ENCODE measurements at places on chromosomes 2 and 18.

DNA sequence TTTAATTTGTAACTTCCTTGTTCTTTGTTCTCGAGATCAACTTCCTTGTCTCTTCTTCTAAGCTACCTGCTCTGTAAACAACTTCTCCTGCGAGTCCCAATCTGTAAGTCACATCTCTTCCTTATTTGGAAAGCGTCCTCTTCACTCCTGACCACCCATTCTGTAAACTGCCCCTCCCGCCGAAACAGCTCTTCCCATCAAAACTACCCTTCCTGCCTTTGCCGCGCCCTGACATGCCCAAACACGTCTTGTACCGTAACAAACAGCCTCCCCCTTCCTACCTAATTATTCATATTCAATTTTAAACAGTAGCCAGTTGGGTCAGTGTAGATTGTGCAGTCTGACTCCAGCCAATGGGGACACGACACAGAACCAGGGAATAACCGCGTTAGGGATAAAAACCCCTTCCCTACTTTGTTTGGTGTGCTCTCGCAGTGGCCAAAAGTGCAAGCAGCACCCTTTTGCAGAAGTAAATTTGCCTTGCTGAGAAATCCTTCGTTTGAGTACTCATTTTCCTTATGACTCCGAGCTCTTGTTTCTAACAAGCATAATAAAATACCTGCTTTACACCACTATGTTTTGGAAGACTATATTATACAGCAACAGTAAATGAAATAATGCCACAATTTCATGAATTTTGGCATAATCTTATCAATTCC, 39.8 kb downstream of the PIAS2 start:
- DNase-seq, result no peak

DNA sequence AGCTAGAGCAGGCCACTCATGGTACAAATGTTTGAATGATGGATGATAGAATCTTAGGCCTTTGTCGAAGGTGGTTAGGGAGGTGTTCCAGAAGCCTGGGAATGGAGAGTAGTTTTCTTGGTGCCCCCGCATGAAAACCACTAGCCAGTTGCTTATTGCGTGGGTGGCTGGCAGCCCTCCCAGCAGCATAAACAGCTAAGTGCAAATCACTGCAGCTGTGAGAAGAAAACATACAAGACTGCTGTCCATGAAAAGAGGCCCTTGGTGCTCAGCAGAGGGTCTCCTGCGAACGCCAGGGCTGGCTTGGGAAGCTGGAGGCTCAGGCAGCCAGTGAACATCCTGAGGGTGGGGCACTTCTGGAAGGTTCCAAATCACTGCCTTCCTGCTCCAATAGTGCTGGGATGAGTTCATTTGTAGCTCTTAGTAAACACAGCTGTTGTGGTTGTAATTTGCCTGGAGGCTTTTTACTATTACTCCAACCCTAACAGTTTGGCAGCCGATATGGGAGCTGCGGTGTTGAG, 118.8 kb downstream of the MGAT5 start:
- peak; percentile 40 for DNase-seq

- no peak for DNase-seq
Measured at GRCh38 chr2:160463245-160463644, 30.4 kb downstream of the RBMS1 start.

DNA sequence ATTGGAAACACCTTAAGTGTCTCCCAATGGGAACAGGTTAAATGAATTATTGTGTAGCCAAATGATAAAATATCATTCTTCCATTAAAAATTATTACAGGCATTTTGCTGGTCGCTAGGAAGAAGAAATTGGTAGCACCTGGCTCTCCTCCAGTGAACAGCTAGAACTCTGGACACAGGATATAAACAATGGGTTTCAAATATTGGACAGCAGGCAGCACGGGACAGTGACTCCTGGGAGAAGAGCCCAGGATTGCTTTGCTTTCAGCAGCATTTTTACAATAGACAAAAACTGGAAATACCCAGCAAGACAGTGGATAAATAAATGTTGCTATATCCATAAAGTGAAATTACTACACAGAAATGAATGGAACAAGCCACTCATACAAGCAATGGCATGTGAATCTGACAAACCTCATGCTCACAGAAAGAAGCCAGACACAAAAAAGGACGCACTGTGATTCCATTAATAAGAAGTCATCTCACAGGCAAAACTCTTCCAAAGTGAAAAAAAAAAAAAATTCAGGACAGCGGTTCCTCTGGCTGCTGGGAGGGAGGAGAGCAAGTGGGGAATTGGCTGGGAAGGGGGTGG, 50.5 kb downstream of the LAMA1 start:
- DNase-seq, result no peak

DNA sequence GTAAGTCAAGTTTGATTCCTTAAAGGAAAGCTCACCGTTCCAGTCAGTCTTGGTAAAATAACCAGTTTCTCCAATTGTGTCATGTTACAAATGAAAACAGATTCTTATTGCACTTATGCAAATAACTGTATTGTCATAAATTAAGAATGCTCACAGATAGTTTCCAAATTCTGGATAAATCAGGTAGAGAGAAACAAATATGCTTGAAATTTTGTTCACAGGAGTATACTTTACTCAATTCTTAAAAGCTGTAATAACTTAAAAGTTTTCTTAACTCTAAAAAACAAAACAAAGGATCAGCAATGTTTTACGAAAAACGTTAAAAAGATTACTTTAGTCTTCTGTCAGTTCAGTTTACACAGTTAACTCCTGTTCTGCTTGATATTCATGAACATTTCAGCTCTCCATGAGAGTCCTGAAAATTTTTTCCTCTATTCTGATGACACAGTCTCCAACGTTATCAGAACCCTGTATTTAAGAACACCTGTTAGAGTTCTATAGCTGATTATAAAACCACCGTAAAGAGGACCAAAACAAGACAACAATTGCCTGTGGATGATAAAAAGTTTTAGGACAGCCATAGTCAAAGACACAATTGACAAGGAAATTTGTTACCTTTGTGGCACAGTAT, 4.4 kb downstream of the GAL3ST2 start:
- DNase-seq, result no peak

DNA sequence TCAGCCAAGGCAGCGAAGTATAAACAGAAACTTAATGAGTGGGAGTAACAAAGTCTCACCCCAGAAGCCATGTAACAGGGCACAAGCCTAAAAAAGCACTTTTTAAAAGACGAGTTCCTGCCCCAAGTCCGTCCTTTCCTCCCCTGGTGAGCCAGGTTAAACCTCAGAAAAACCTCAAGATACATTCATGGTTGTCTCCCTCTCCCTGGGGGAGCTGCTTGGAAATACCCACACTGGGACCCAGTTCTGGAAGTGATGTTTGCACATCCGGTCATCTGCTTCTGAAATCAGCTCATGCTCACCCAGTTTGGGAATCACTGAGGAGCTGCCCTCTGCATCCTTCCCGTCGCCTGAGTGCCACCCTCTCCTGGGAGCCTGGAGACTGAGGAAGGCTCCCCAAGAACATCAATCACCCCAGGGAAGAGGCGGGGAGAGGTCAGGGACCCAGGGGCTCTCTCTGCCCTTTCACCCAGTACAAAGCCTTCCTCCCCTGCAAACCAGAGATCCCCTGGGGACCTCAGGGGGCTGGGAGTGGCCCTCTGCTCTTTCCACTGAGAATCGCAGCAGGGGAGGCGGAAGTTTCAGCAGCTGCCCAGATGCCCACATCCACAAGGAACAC, 150.6 kb upstream of the AGAP1 start:
- DNase-seq, result no peak

DNA sequence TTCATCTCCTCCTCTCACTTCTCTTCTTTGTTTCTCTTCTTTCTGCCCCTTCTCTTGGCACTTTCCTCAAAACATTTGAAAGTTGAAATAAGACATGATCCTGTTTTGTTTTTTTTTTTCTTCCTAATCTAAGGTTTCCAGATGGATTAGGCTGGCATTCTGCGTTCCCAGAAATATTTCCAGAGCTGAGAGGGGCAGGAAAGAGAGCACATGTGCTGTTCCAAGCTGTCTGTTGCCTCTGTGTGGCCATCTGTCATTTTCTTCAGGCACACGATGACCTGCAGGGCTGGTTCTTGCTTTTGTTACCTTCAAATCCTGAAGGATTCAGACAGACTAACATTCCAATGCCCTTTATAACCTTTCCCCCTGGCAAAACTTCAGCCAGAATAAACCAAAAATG, 142.9 kb downstream of the RNF144A start:
- no peak for DNase-seq

- DNase-seq, result peak; percentile 31
Measured at GRCh38 chr18:3704556-3705344, 254.8 kb downstream of the TGIF1 start.

DNA sequence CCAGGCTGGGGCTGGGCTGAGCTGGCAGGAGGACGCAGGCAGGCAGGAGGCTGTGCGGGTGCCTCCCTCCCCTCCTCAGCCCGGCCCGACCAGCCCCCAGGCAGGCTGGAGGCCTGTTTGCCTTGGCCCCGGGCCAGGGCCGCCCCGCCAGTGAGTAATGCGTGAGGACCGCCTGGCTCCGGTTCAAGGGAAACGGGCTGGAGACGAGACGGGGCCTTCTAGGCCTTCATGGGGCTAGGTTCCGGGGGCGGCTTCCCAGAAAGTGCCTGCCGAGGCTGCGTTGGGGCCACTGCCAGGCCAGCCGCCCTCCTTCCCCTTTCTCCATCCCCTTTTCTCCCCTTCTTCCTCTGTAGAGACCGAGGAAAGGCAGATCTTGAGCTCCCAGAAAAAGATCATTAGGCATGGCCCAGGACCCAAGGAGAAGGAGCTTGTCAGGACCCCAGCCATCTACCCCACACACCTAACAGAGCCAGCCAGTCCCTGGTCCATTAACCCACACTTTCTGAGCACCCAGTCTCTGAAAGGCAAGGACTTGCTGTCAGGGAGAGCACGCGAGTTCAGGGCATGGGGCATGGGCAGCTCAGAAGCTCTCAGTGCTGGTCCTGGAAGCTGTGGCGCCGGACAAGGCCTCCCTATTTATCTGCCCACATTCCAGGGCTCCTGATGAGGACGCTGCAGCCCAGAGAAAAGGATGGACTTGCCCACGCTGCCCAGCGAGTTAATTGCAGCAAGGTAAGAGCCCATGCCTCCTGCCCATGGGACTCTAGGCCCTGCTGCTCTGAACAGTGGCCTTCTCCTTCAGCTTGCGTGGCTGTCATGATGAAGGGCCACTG, 48.5 kb downstream of the SMAD7 start:
- peak; percentile 98 for DNase-seq

GRCh38 chr18:38695559-38696280, 1130.1 kb upstream of the CELF4 start:
- peak; percentile 27 for DNase-seq

DNA sequence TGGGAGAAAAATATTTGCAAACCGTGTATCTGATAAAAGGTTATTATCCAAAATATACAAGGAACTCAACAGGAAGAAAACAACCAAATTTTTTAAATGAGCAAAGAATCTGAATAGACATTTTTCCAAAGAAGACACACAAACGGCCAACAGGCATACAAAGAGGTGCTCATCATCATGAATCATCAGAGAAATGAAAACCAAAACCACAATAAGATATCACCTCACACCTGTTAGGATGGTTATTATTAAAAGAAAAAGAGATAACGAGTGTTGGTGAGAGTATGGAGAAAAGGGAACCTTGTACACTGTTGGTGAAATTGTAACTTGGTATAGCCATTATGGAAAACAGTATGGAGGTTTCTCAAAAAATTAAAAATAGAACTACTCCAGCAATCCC, 463.3 kb downstream of the IRS1 start:
- no peak for DNase-seq

- peak; percentile 9 for DNase-seq
Measured at GRCh38 chr2:120283649-120284048, 31.0 kb downstream of the RALB start.

GRCh38 chr2:74760875-74761630, 72.9 kb upstream of the HK2 start:
- DNase-seq, result no peak

DNA sequence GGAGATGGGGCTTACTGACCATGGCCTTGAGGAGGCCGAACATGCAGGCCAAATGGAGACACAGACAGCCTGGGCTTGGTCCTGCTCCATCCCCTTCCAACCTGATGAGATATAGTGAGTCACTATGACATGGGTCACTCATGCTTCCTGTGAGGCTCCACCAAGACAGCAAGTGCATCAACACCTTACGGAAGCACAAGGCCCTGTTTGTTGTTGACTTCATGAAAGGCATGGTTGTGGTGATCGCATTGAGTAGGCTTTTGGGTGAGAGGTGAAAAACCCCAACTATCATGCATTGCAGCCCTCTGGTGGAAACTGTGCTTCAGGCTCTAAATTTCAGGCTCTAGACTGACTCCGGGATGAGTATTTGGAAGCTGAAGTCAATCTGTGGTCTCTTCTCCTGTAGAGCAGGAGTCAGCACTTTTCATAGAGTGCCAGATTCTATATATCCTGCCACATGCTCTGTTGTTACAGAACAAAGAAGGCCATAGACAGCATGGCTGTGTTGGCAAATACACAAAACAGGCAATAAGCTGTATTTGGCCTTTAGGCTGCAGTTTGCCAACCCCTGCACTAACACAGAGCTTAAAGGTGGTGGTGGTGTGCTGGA, 10.1 kb downstream of the IL37 start:
- no peak for DNase-seq

DNA sequence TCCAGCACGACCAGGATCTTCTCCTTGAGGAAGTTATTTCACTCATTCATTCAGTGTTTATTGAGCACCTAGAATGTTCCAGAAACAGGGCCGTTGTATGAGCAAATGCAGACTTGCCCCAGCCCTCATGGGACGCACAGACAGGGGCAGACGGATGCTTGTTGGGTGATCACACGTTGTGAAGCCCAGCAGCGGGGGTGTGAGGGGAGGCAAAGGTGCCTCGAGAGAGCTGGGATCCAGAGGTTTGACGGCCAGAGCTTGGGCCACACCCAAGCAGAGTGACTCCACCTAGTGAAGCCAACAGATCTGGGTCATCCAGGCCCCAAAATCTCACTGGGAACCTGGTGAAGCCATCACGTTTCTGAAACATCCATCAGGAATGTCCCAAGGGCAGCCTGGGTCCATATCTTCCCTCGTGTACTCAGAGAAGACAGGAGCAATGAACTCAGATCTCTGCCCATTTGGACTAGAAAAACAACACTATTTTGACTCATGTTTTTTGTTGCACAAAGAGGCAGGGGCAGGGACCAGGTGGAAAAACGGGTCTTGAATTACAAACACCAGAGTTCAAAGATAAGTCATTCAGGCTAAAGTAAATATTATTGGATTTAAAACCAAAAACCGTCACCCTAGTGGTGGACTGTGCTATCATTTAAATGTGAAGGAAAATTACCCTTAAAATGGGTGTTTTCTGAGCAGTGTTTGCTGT, 54.9 kb upstream of the RBM44 start:
- no peak for DNase-seq

DNA sequence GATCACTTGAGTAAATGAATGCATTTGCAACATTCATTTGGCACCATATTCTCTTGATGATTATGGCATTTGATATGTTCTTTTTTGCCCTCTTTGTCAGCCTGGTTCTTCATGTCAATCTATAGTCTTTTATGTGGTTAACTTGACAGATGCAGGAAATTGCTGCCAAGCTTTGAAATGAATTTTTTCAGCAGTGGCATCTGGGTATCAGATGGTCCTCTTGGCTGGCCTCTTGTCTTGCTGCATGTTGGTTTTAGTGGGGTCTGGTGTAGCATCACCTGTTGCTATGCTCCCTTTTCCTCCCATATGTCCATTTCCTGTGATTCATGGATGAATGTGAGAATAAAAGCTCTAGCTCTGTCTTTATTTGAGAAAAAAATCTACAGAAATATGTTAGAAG, 119.9 kb downstream of the DPP4 start:
- DNase-seq, result no peak

Data from fibroblast of skin of scalp (primary cell).